Cardiac muscle cell (in vitro differentiated cells and primary cell): ENCODE measurements at places on chromosomes 6 and 20. TPM values are rescaled to one million over a fixed set of nuclear protein-coding genes. Genes with fewer than 3 reads are reported as not detected.
A peak's percentile ranks its signal among the peaks of the same experiment; 100 is the strongest.

PTCRA gene
- not detected in 2 replicates for total RNA-seq

DACT2 gene
- total RNA-seq = 0.49 and 0.71 TPM in 2 replicates

GGTLC1 gene
- total RNA-seq = not detected in 2 replicates

MMP24 gene
- total RNA-seq = 8.7 and 8.9 TPM in 2 replicates

GRCh38 chr6:160362556-160362955, 14.4 kb downstream of the SLC22A3 start:
- DNase-seq = no peak
- no peaks in the 10 kb centered on the region for H3K4me1 ChIP-seq
- no peaks in the 10 kb centered on the region for H3K27me3 ChIP-seq
- no peaks in the 10 kb centered on the region for H3K36me3 ChIP-seq

GRCh38 chr6:82568290-82568993, 204.8 kb downstream of the TPBG start:
- H3K27me3 ChIP-seq = no peaks in the 10 kb centered on the region

DNA sequence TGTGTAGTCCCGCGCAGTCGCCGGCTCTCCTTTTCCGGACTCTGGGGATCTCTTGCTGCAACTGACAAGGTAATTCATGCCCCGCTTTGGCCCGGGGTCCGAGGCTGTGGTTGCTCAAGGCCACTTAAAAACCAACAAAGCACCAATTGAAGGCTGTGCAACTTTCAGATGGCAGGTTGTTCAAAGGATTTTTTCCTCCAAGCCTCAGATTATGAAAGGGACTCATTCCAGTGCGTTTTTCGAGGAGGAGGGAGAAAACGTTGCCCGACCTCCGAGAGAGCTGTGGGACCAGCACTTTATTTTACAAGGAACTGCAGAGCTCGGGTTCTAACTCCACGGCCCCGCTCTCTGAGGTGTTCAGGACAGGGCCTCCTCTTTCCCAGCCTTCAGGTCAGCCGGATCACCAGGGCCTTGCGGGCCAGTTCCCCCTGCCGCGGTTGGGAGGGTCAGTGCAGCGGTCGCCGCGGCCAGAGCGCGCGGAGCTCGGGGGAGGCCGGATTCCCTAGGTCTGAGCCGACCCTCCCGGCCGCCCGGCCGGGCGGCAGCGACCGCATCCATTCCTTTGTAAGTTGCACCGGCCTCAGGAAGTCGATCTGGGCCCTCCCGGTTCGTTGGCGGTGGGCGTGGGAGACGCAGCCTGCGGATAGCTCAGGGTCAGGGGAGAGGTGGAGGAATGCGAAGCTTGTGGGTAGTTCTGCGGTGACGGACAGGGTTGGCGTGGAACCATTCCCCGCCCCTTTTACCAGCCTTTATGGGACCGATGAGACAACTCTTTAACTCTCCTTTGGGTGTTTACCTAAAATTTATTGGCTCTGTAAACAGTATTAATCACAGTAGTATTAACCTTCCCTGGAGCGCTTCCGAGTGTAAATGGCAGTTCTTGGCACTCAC, 1.6 kb downstream of the UTRN start:
- no peaks in the 10 kb centered on the region for H3K27me3 ChIP-seq
- peak overlapping the region; percentile 54 for H3K4me3 ChIP-seq
- H3K4me1 ChIP-seq = peaks cover 4% of the 10 kb centered on the region
- peak overlapping the region; percentile 87 for H3K27ac ChIP-seq
- peak; percentile 84 for DNase-seq
- H3K36me3 ChIP-seq = no peaks in the 10 kb centered on the region

DNA sequence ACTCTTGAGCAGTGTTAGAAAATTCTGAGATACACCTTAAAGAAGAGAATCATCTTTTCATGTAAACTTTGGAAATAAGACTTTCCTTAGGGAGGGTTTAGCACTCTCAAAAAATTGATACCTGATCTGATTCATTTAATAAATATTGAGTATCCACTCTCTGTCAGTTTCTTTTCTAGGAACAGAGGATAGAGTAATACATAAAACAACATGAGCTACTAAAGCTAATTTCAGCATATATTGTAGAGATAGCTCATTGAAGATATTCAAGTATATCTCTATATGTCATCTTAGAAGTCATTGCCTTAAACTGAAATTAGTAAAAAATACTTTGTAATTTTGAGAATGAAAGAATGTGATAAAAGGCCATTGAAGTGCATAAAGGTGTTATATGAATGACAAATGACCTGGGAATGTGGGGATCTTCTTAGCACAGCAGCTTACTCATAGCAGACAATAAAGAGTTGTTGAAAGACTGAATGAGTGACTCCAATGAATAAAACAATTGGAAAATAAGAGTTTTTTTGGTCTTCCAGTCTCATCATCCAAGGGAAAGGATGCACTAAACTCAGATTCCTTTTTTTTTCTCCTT, 29.2 kb downstream of the RHAG start:
- no peaks in the 10 kb centered on the region for H3K4me1 ChIP-seq
- H3K27ac ChIP-seq = no peak overlapping the region
- H3K27me3 ChIP-seq = no peaks in the 10 kb centered on the region
- no peak for DNase-seq
- H3K36me3 ChIP-seq = no peaks in the 10 kb centered on the region

GRCh38 chr6:79170959-79171358, 63.5 kb downstream of the HMGN3 start:
- no peaks in the 10 kb centered on the region for H3K36me3 ChIP-seq
- peak; percentile 64 for DNase-seq
- no peak overlapping the region for H3K27ac ChIP-seq
- no peak overlapping the region for H3K4me3 ChIP-seq
- no peaks in the 10 kb centered on the region for H3K27me3 ChIP-seq

DNA sequence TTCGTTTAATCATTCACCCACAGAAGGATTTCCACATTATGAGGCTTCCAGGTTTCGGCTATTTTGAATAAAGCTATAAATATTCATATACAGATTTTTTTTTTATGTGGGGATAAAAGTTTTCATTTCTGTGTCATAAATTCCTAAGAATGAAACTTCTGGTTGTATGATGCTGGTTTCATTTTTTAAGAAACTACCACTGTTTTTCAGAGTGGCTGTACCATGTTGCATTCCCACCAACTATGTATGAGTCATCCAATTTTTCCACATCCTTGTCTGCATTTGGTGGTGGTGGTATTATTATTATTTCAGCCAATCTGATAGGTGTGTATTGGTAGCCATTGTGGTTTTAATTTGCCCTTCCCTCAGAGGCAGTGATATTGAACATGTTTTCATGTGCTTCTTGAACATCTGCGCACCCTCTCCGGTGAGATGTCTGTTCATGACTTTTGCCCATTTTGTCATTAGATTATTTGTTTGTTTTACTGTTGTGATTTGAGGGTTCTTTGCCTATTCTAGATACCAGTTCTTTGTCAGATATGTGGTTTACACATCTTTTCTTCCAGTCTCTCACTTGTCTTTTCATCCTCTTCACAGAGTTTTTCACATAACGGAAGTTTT, 75.5 kb downstream of the DOK5 start:
- no peak overlapping the region for H3K4me3 ChIP-seq
- no peaks in the 10 kb centered on the region for H3K36me3 ChIP-seq
- H3K27me3 ChIP-seq = no peaks in the 10 kb centered on the region
- no peak overlapping the region for H3K27ac ChIP-seq
- no peaks in the 10 kb centered on the region for H3K4me1 ChIP-seq

DNA sequence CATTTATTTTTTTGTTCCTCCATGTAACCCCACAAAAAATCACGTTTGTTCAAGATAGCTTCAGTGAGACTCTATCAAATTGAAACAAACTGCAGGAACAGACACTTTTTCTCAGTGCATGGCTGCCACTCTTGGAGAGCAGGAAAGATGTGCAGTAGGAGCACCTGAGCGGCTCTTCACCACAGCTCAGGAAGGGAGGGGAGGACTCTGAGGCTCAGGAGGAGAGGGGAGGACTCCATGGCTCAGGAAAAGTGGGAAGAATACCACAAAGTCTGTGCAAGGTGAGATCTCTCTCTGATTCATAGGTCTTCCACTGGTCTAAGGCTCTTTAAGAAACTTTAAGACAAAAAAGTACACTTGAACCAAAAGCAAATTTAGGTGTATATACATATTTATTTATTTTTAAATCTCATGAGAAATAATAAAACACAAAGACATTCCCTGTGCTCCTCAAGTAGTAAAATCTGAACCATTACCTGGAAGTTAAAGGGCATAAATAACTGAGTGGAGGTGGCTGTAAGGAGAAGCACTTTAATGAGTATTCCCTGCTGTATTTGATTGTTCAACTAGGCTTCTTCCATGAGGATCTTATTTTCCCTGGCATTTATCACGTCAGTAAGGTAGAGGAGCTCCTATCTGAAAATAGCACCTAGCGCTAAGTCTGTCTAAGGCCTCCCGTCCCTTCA, 69.2 kb upstream of the CCN6 start:
- H3K4me3 ChIP-seq = no peak overlapping the region
- no peaks in the 10 kb centered on the region for H3K36me3 ChIP-seq
- no peaks in the 10 kb centered on the region for H3K4me1 ChIP-seq

- H3K4me1 ChIP-seq = no peaks in the 10 kb centered on the region
- H3K27me3 ChIP-seq = no peaks in the 10 kb centered on the region
These were observed 64.1 kb upstream of the BEND6 start for GRCh38 chr6:56890683-56891429.

- DNase-seq = no peak
- H3K36me3 ChIP-seq = no peaks in the 10 kb centered on the region
- H3K4me3 ChIP-seq = no peak overlapping the region
- no peak overlapping the region for H3K27ac ChIP-seq
These were observed 28.5 kb upstream of the MAP3K4 start for GRCh38 chr6:160962835-160963623.

DNA sequence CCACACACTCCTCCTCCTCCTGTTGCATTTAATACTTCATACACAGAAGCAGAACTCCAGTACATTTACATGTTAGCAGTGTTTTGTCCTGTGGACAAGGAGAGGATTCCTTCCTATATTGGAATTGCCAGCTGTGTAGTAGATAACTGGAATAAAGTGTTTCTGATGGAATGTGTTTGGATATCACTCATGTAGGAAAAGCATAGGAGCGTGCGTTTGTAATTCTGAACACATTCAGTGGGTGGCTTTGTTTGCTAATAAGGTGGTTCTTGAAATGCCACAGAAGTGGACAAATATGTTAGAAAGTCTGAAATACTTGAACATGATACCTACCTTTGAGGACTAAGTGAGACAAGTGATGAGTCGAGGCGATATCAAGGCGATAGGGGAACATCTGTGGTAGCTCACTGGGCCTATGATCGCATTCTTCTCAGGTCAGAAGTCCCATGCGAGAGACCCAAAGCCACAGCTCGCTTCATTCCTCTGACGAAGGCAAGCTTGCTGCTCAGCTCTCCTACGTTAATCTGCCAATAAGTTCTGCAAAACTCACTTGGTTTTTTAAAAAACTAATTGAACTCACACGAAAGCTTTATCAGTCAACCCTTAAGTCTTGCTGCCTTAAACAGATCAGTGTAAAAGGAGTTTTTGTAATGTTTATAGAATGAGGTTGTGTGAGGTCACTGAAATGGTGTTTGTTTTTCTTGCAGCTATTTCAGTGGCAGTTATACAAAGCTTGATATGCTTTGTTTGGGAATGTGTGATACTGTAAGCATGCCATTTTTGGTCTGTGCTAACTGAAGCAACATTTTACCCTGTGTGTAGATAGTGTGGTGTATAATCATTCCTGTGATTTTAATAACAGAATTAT, 159.9 kb downstream of the SOX4 start:
- no peaks in the 10 kb centered on the region for H3K27me3 ChIP-seq
- peak; percentile 68 for DNase-seq
- peaks cover 43% of the 10 kb centered on the region for H3K4me1 ChIP-seq
- no peaks in the 10 kb centered on the region for H3K36me3 ChIP-seq
- no peak overlapping the region for H3K4me3 ChIP-seq
- peak overlapping the region; percentile 67 for H3K27ac ChIP-seq

DNA sequence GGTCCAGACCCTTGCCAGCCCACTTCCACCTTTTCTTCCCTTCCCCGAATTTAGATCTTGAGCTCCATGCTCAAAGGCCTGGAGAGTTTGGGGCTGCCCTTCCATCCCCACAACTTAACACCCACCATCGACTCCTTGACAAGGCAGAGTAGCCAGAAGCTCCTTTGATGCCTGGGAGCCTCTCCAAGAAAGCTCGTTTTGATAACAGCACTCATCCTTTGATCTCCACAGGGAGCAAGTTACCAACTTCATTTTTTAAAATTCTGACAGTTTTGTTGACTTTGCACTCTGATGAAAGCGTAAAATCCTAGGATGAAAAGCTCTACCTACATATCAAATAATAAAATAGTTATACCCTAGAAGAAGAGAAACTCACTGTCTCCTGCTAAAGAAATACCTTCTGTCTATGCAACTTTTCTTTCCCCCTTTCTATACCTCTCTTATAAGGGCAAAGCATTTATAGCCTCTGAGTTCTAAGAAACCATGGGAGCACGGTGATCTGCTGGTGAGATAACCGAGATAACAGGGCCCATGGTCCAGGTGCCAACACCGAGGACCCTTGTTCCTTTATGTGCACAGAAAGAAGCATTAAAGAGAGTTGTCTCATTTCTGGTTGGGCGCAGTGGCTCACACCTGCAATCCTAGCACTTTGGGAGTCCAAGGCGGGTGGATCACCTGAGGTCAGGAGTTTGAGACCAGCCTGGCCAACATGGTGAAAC, 134.9 kb downstream of the UST start:
- no peak overlapping the region for H3K27ac ChIP-seq
- no peaks in the 10 kb centered on the region for H3K27me3 ChIP-seq
- peaks cover 5% of the 10 kb centered on the region for H3K4me1 ChIP-seq
- no peak overlapping the region for H3K4me3 ChIP-seq
- no peak for DNase-seq
- no peaks in the 10 kb centered on the region for H3K36me3 ChIP-seq

DNA sequence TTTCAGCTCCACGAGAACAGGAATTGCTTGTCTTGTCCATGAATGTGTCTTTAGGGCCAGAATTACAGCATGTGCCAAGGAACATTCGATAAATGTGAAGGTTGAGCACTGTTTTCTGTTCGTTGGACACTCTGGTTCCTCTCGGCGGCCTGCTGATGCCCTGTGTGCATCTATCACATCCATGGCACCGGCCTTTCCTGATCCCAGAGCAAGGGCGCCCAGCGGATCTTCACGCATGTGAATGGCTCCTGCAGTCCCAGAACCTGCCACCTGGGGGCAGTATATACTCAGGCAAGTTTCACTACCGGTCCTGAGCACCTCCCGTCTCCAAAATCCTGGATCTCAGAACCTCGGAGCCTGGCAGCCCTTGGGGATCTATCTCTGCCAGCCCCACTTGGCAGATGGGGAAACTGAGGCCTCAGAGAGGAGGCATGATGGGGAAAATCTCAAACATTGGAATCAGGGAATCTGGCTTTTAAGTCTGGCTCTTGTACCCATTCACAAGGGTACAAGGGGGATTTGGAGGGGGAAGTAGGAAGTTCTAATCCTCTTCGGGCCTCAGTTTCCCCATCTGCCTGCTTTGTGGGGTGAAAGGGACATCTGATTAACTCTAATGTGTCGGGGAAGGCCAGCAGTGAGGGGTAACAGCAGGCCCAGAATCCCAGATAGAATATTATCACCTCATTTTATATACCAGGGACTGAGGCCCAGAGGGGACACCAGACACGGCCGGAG, 4.3 kb upstream of the CEBPB start:
- no peak overlapping the region for H3K4me3 ChIP-seq
- H3K27ac ChIP-seq = no peak overlapping the region
- H3K4me1 ChIP-seq = no peaks in the 10 kb centered on the region
- DNase-seq = peak; percentile 90
